ENCODE measurements at places on chromosomes 7 and 10.

GRCh38 chr10:34347131-34347530, 468.0 kb downstream of the PARD3 start:
- no peak for DNase-seq

DNA sequence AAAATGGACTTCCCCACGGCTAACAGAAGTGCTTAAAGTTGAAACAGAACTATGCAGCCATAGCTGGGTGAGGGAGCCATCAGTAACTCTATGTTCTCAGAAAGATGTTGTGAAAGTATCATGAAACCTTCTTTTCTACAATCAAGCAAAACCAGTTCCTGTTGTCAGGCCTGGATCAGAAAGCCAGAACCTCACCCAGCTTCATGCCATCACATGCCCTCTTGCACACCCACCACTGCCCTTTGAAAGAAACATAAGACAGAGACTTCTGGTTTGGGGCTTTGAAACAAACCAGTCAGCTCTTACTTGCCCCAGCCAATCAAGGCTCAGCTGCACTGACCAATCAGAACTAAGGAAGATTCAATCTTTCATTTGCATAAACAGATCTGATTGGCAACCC, 230.8 kb upstream of the FERD3L start:
- DNase-seq: no peak

DNA sequence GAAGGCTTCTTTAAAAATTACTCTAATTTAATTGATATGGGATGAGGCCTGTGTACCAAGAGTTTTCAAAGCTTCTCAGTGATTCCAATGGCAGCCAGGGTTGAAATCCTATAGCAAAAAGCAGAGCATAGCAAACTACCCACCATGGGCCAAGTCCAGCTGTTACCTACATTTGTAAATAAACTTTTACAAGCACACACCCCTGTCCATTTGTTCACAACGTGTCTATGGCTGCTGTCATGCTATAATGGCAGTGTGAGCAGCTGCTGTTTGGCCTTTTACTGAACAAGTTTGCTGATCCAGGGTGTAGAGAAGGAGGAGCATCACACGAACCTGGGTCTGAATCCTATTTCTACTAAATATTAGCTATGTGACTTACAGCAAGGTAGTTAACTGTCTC, 50.0 kb downstream of the NPY start:
- DNase-seq: no peak

- DNase-seq: no peak
These were observed 5.0 kb upstream of the WBP1L start for GRCh38 chr10:102738692-102739121.

GRCh38 chr7:127751062-127751461, 99.1 kb downstream of the SND1 start:
- no peak for DNase-seq

- no peak for DNase-seq
These were observed 48.9 kb downstream of the MKI67 start for GRCh38 chr10:128077155-128077875.

GRCh38 chr7:103348452-103348851, 1.0 kb downstream of the PSMC2 start:
- peak; percentile 65 for DNase-seq

GRCh38 chr10:44382981-44383748, 1.7 kb downstream of the CXCL12 start:
- DNase-seq: no peak

DNA sequence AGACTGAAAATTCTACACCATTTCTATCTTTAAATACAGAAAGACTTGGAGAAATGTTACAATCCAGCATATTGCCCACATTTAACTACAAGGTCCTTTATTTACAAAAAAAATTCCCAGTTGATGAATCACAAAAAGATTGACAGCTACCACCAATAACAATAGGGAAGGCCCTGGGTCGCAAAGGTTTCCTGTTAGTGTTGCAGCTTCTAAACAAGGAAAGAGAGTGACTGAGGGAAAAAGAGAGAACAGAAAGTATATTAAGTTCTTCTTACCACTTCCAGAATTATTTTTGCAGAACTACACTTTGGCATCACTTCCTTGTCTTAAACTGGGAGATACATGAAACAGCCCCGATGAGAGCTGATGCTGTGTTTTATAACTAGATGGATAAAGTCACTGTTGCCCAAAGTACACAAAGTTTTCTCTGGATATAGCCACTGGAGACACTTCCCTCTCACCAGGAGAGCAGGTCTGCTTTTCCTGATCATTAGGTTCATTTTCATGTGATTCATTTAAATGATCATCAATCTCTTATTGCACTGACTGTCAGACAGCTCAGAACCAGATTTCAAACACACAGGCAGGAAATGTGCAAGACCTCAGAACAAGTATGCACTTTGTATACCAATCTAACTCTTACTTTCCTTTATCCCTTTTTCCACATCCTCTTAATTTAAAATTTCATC, 57.0 kb downstream of the SHTN1 start:
- DNase-seq: no peak

GRCh38 chr10:6320320-6321010, 117.7 kb downstream of the PFKFB3 start:
- no peak for DNase-seq

- DNase-seq: no peak
These were observed 45.3 kb upstream of the MALRD1 start for GRCh38 chr10:19003341-19003740.

- DNase-seq: no peak
These were observed 349.1 kb downstream of the RPS24 start for GRCh38 chr10:78382772-78383171.

- DNase-seq: no peak
These were observed at the start of gene OPALIN for GRCh38 chr10:96358851-96359540. Gene OPALIN (minus strand): TSS chr10:96359002. CDS start chr10:96358896, 106 bp downstream.

DNA sequence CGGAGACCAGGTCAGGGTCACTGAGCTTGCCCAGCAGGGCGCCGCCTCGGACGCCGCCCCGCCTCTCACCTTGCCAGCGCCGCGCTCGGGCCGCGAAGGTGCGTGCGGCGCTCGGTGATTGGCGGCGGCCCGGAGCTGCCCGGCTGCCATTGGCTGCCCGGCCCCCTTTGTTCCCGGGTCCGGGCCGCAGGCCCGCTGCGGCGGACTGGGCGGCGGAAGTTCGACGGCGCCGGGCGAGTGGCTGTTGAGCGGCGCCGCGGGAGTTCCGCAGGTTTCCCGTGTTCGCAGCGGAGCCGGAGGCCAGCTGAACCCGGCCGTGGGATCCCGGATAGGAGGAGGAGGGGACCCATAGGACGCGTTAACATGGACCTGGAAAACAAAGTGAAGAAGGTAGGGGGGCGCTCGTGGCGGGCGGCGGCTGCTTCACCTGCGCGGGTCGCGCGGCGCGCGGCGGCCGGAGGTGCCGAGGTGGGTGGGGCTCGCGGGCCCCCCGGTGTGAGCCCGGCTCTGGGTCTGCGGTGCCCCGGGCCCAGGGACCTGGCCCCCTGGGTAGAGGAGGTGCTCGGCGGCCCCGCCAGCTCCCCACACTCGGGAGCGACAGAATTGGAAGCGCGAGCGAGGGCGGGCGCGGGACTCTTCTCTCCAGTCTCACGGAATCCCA, at the start of gene TES:
TSS of gene TES (plus strand) at position 195 of the 661 bp plus-strand sequence. CDS start at position 364, 169 bp downstream.
- peak; percentile 92 for DNase-seq

DNA sequence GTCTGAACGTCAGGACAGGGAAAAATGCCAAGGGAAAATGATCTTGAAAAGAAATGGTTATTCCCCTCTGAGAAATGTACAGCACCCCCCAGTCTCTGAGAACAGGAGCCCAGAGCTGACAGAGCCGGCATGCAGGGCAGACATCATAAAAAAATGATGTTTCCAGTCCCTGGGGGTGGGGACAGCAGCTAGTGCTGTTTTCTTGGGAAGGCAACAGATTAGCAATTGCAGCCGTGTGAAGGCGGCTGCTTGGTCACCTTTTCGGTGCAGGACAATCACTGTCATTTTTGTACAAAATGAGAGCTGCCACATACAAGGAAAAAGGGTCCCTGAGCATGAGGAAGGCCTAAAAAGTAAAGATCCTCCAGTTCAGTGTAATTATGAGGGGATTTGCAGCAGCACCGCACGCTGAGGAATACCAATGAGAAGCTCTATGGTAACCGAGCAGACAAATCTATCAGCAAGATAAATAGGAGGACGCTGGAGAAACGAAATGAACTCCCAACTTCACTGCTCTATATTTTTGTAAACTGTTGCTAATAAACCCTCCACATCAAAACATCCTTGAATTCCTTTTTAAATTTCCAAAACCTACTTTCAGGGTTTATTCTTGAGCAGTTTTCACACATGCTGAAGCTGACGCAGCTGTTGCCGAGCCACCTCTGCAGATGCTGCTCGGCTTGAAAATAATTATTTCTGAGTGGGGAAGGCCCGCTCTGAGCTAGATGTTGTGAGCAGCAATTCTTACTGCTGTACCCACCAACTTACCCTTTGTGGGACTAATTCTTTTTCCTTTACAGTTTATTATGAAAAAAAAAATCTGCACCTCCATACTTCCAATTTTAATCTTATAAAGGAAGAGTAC, 98.2 kb upstream of the NEBL start:
- no peak for DNase-seq

GRCh38 chr10:18397906-18398305, 253.5 kb downstream of the NSUN6 start:
- no peak for DNase-seq

GRCh38 chr7:73918926-73919693, 58.2 kb downstream of the TMEM270 start:
- DNase-seq: no peak

- no peak for DNase-seq
These were observed 983.3 kb upstream of the C7orf33 start for GRCh38 chr7:147607157-147607800.

DNA sequence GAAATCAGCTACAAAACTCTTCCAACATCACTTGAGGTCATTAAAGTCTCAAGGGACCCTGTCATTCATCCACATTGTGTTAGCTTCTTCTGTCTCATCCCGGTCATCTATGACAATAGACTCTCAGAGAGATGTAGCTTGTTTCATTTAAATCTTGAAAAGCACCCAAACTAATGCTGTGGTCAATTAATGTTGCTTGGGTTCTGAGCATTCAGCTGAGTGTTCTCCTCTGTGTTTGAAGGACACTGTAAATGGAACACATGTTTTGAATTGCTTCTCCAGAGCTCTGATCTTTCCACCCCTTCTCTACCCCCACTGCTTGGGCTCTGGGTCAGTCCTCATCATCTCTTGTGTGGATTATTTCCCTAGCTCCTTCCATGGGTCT, 19.6 kb upstream of the ADD3 start:
- DNase-seq: no peak

DNA sequence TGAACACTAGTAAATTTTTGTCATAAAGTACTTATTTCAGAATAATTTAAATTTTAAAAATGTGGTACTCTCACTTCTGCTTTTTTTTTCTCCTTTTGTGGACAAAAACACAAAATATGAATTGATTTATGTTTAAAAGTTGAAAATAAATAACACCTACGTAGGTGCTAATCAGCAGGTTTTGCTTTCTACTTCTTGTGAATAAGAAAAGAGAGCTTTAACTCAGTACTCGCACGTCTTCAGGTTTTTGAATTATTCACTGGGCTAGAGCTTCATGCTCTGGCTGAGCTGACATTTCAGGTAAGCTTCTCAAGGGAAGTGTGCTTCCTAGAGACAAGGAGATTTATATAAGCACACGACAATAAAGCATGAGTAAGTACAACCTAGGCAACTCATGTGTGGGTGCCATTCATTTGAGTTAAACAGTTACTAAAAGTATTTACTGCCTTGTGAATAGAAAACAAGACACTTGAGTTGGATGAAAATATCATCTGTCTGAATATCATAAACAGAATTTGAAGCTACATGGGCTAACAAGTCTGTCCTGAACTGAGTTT, 190.0 kb upstream of the POT1 start:
- no peak for DNase-seq

DNA sequence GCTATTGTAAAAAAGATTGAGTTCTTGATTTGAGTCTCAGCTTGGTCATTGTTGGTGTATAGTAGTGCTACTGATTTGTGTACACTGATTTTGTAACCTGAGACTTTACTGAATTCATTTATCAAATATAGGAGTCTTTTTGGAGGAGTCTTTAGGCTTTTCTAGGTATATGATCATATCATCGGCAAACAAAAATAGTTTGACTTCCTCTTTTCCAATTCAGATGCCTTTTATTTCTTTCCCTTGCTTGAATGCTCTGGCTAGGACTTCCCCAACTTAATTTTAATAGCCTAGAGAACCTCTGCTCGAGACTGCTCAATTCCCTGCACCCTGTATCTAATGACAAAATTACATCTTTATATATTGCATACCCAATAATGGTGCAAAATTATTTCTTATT, 154.4 kb downstream of the CCDC7 start:
- DNase-seq: no peak

DNA sequence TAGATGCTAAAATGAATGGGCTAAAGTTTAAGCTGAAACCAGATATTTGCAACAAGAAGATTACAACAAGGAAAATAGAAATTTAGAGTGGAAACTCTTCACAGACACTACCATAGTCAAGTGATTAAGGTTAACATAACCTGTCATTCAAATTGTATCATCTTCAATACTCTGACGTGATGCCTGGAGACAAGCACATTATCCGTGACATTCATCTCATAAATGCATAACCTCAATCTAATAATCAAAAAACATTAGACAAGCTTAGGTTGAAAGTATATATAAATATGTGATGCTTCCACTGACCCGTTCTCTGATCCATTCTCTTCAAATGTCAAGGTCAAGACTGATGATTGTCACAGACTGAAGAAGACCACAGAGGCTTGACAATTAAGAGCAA, 263.8 kb upstream of the MEOX2 start:
- DNase-seq: no peak

GRCh38 chr7:78398576-78398975, 600.0 kb downstream of the PHTF2 start:
- no peak for DNase-seq

- DNase-seq: no peak
These were observed 12.3 kb upstream of the IFT22 start for GRCh38 chr7:101333912-101334311.

DNA sequence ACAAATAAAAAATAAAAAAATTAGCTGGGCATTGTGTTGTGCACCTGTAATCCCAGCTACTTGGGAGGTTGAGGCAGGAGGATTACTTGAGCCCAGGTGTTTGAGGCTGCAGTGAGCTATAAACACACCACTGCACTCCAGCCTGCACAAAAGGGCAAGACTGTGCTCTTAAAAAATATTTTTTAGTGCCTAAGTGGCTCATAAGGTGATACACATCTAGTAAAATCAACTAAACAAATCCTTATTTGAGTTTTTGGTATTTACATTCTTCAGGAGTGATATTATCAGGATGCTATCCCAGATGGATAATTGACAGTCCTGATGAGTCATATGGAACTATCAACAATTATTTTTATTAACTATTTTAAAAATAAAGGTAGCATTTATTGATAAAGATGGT, 93.9 kb downstream of the EXOC6 start:
- no peak for DNase-seq

GRCh38 chr10:101781655-101781983, 1.6 kb downstream of the NPM3 start:
- no peak for DNase-seq

- DNase-seq: no peak
These were observed 172.2 kb upstream of the FERD3L start for GRCh38 chr7:19317461-19317860.

- no peak for DNase-seq
These were observed 79.7 kb upstream of the PODXL start for GRCh38 chr7:131636092-131636491.

- no peak for DNase-seq
These were observed 63.4 kb downstream of the VAX1 start for GRCh38 chr10:117074621-117075020.

Data from activated CD4-positive, alpha-beta T cell treated with anti-CD3 and anti-CD28 coated beads, Interleukin-2, amount 10 ng/mL, durations not matched to agents 24 days and 14 days (primary cell).